Activated CD4-positive, alpha-beta T cell treated with anti-CD3 and anti-CD28 coated beads, Interleukin-2, amount 10 ng/mL, durations not matched to agents 24 days and 14 days (primary cell): ENCODE measurements at places on chromosomes 7 and 10. TPM values are rescaled to one million over a fixed set of nuclear protein-coding genes. Genes with fewer than 3 reads are reported as not detected.

The SORCS3 gene
- not detected in 2 replicates for total RNA-seq

DNA sequence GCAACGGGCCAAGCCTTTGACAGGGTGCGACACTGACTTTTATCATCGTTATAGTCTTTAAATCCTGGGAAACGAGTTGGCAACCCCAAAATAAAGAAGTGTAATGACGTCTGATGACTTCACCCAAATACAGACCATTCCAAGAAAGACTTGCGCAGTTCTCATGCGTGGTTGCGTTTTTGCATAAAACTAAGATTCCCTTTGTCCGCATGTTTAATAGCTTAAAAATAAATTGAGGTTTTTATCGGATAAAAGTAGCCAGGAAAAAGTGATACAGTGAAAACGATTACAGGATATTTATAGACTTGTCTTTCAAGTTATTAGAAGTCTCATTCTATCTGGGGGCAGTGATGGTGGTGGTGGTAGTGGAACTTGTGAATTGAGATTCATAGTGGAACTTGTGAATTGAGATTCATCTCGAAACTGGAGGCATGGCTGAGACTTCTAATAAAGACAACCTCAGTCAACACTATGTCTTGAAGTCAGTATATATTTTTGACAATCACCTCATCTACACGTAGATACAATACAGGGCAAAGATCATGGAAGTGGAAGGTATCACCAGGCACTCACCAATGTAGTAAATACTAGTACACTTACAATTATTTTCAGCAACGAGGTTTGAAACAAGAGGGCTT, 1.2 kb upstream of the NAMPT start:
- peak; percentile 73 for DNase-seq

The OPN4 gene
- total RNA-seq = not detected in 2 replicates

The ANK3 gene
- 22.9 and 23.5 TPM in 2 replicates for total RNA-seq

DNA sequence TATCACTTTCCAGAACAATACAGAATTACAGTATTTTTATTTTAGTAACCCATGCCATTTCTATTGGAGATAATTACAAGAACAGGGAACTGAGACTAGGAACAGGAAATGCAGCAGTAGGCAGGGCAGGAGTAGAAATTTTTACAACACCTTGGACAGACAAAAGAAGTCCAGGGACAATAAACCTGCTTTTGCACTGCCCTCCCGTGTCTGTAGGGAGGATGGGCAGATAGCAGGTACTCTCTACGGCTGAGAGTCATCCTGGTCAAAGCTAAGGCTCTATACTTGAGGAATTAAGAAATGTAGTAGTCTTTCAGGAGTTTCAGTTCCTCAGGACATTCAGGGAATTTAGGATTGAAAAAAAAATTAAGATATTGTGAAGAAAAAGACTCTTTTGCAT, 63.4 kb downstream of the VAX1 start:
- DNase-seq = no peak

DNA sequence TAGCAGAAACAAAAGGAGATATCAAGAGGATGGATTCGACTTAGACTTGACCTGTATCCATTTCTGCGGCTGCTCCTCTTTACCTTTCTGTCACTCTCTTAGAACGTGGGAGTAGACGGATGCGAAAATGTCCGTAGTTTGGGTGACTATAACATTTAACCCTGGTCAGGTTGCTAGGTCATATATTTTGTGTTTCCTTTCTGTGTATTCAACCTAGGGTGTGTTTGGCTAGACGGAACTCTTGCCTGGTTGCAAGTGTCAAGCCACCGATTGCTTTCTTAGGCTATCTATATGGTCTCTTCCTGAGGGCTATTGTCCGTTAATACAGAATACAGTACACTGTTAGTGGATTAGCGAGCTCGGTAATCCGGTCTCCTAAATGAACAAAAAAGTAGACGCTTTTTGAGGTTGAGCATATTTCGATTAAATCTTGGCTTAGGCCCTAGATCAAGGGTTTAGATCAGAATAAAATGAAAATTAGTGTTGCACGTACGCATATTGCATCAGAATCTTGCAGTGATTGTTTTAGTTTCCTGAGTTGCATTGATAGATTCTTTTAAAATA, 1.2 kb downstream of the PTEN start:
- no peak for DNase-seq

DNA sequence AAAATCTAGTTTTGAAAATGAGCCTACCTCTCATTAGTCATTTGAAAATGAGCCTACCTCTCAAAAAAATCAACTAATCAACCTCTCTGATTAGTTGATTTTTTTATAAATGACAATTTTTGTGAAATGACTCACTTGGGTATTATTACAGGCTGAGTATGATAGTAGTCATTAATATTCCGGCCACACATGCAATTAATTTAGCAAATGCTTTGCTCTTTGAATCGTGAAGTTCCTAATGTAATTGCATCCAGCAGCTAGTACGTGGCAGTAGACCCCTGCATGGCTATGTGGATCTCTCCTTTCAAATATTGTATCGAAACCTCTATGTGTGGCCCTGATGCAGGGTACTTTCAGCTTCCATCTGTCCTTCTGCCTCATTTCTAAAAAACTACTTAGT, 245.9 kb upstream of the PHYHIPL start:
- no peak for DNase-seq

GRCh38 chr10:59287587-59288255, 74.6 kb downstream of the FAM13C start:
- no peak for DNase-seq

- DNase-seq = peak; percentile 8
These were observed 73.2 kb upstream of the PPP1R3C start for GRCh38 chr10:91705948-91706670.

The TET1 gene
- 0.96 and 1.2 TPM in 2 replicates for total RNA-seq

GRCh38 chr7:157499835-157500153, 163.0 kb downstream of the DNAJB6 start:
- DNase-seq = no peak

GRCh38 chr7:36203071-36203790, 50.2 kb downstream of the EEPD1 start:
- no peak for DNase-seq

DNA sequence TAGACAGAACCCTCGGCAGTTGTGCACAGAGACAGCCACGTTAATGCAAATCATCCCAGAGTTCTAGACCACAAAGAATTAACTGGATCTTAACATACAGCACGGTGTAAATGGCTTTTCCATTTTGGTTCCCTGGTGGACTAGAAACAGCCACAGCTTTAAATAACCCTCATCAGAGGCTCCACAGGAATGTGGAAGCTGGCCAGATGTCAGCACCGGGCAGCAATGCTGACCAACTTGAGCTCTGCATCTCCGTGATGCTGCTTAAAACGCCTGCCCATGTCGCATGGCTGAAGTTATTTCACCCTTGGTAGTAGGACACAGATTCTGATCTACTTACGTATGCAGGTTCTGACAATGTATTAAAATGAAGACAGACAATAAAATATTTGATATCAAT, 24.5 kb downstream of the RSU1 start:
- DNase-seq = no peak

DNA sequence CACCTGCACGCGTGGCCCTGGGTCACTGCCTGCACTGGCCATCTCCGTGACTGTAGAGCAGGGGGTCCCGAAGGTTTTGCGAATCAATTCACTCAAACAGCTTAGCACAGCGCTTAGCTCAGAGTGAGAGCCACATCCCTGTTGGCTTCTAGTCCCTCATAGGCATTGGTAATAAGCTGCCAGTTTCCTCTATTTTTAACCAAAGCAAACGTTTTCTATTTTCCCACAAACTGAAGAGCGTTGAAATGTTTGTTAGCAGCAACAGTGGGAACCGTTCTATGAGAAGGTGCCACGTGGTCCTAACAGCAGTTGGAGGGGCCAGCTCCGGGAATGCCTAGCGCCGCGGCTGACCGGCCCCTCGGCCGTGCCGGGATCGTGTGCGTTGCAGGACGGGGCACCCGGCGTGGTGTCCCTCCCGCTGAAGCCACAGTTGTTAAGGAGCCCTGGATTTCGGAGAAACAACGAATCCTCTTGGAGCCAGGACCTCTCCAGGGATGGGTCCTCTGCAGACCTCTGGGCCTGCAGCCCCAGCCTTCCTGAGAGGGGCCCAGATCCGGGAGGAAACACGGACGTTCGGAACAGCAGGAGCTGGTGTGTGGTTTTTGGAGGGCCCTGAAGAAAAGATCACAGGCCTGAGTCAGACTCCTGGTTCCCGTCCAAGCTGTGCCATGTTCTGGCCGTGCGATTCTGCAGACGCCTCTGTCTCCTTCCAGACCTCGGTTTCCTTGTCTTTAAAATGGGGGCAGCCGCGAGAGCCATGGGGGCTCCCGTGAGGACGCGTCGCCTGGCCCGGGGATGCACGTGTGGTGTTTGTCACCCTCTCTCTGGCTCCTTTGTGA, 40.3 kb downstream of the FAM20C start:
- DNase-seq = no peak

- DNase-seq = no peak
These were observed 25.3 kb downstream of the VWDE start for GRCh38 chr7:12378389-12378788.

The ADAM8 gene
- 143 and 165 TPM in 2 replicates for total RNA-seq

- no peak for DNase-seq
These were observed 3.9 kb downstream of the HMX3 start for GRCh38 chr10:123139521-123140163.

- no peak for DNase-seq
These were observed 32.1 kb downstream of the LRRC27 start for GRCh38 chr10:132363921-132364593.
